ENCODE measurements at places on chromosomes 3 and 15.

- no peak for DNase-seq
Observed at GRCh38 chr15:90194655-90195054, 6.5 kb upstream of the SEMA4B start.

GRCh38 chr3:19248767-19249166, 100.5 kb downstream of the KCNH8 start:
- DNase-seq: no peak

DNA sequence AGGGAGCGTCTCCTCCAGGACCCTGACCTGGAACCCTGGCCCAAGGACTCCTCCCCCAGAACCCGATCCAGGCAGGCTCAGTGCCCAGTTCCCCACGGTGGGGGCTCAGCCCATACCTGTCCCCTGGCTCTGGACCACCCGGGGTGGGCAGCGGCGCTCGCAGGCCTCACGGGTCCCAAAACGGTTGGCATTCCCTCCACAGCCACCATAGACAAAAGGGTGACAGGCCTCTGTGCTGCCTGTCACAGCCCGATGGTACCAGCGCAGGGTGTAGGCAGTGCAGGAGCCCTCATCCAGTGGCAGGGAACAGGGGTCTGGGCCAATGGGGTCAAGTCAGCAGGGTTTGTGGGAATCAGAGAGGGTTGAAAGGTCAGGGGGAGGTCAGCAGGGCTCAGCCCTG, 1.1 kb upstream of the UCN2 start:
- no peak for DNase-seq

DNA sequence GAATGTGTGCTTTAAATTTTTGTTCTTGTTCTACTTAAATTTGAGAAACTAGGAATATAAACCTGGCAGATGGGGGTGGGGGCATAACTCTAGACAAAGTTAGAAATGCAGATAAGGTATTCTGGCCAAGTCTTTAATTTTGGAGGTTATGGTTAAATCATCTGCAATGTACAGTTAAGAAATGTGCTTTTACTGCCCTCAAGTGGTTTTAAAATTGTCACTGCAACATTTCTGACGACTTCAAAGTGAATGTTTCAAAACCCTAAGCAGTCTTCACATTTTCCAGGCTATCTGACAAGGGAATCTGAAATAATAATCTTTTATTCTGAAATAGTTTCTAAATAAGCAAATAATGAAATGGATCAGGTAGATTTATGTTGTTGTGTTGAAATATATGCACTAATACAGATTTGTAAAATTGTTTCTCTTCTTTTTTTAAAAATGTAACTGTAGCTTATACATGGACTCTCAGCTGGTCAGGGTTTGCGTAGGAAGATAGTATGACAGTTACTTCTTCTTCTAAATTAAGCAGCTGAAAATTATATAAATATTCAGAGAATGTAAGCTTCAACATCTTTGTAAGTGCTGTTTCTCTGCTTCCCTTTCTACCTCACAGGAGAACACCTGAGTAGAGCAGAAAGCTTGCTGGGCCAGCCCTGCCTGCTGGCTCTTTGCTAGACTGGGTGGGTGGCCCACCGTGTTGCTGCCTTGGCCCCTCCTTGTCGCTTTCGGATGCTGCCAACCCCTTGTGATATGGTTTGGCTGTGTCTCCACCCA, 45.0 kb downstream of the SUCNR1 start:
- peak; percentile 87 for DNase-seq

DNA sequence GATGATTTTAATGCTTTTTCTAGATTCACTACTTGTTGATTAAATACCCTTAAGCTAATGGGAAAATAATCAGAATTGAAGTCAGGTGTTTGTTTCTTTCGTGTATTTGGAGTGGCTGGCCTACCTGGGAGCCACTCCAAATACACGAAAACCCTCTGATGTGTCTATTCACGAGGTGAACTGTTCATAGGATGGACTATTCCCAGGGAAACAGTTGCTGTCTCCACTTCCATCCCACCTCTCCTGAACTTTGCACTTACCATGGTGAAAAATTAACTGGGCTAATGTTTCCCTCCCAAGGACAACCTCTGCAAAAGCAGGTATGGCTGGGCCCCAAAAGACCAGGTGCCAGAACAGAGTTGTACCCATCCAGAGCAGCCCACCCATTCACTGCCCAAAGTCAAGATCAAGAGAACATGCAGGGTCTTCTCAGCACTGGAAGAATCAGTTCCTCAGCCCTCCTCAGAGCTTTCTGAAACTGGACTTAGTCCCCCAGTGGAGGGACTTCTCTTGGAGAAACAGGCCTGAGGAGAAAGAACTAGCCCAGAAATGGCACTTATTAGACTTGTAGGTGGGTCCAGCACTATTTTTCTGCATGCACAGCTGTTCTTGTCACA, 2.9 kb upstream of the SMAD3 start:
- DNase-seq: no peak

DNA sequence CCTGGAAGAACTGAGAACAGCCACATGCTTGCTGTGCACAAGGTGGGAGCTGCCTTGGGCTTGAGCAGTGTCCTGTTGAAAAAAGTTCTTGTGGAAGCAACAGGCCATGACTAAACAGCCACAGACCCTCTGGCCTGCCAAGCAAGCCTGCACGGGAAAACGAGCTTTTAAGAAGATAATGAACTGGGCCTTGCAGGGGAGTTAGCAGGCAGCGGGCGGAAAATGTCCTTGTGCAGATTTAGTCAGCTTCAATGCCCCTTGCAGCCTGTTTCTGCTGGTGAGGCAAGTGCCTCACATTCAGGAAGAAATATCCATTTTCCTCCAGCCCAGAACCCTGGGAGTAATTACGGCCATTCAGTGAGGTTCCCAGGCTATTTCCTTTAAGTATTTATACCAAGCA, 126.2 kb upstream of the KLHL25 start:
- no peak for DNase-seq

- no peak for DNase-seq
Observed at GRCh38 chr3:77873598-77873997, 833.7 kb downstream of the ROBO2 start.

DNA sequence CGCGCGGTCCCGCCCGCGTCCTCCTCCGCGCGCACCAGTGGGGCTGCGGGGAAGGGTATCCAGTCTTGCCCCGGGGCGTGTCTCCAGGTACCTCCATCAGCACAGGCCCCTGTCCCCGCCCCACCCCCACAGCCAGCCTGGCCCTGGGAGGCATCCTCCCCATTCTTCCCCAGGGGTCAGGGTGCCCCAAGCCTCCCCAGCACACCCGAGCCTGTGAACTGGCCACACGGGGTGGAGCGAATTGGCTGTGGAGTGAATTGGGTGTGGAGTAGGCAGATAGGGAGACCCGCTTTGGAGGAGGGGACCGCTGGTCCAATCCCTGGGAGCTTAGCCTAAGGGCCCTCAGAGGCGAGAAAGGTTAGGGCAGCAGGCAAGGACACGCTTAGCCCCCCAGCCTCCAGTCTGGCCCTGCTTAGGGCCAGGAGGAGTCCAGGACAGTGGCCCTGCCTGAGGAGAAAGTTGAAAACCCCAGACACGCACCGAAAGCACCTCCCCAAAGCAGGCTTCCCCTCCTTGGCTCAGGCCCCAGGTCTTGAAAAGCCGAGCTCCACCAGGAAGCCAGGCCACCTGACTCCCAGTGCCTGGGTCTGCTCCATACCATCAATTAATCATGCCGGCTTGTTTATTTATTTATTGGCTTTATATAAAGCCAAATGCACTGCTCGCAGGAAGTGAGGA, 107.7 kb upstream of the SLC6A11 start:
- no peak for DNase-seq

DNA sequence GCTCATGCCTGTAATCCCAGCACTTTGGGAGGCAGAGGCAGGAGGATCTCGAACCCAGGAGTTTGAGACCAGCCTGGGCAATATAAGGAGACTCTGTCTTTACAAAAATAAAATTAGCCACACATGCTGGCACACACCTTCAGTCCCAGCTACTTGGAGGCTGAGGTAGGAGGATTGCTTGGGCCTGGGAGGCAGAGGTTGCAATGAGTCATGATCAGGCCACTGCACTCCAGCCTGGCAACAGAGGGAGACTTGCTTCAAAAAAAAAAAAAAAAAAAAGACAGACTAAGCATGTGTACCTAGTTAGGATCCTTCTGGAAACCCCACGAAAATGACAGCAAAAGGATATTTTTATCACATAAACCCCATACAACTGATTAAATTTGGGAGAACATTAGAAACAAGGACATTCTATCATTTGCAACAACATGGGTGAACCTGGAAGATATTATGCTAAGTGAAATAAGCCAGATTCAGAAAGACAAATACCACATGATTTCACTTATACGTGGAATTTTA, 44.9 kb downstream of the METTL6 start:
- DNase-seq: no peak

- peak; percentile 34 for DNase-seq
Observed at GRCh38 chr3:185272033-185272432, 18.2 kb upstream of the EHHADH start.

DNA sequence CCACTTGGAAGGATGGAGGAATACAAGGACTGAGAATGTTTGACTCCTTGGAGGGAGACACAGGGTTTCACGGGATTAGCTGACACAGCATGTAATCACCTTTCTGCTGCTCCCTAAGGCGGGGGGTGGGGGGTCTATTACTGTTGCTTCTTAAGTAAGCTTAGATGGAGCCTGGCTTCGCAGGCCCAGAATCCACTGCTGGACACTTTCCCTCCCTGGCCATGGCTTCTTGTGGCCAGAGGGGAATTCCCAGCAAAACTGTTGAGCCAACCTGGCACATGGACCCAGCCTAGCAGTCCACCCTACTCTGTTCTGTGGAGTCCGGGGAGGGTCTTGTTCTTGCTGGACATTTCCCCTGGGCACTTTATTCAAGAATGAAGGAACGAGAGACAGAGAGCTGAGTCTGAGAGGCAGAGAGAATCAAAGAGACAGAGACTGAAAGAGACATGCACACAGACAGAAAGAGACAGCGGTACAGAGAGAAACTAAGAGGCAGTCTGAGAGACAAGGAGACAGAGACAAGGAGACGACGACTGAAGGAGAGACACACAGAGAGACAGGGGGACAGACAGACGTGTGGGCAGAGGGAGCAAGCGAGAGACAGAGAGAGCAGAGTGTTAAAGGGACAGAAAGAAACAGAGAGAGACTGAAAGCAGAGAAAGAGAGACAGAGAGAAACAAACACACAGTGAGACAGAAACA, 55.6 kb upstream of the DLG1 start:
- DNase-seq: peak; percentile 54

DNA sequence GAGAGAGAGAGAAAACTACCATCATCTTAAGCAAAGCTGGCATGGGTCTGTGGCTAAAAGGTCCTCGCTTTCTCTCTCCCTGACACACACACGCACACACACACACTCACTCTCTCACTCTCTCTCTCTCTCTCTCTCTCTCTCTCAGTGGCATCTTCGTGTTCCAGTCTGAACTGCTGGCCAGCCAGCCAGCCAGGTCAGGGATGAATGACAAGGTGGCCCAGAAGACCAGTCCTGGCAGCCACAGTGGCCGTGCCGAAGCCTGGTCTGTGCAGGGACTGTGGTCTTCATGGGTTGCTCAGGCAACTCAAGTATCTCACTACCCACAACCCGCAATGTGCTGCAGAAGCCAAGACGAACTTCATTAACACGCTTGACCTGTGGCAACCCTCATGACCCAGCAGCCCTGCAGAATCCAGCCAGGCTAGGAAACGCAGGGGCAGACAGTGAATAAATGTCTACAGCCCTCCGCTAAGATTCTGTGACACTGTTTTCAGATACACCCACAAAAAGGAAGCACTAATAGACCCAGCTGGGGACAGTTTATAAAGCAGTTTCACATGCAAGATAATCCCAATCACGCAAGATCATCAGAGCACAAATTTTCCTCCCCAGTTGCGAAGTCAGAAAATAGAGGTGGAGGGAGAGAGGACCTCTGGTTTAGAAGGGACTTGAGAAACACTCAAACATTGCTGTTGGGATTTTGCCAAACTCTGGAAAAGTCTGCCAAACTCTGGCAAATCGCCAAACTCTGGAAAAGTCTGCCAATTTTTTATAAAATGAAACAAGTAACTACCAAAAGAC, 66.4 kb downstream of the XXYLT1 start:
- peak; percentile 43 for DNase-seq
